Stimulated activated effector memory CD8-positive, alpha-beta T cell treated with anti-CD3 and anti-CD28 coated beads, Interleukin-12 subunit alpha, Interleukin-12 subunit beta, amount 100 ng/mL, for 72 hours (primary cell): ENCODE measurements at places on chromosomes 3 and 15.

- no peak for DNase-seq
Measured at GRCh38 chr15:35479423-35479822, 66.5 kb downstream of the DPH6 start.

- no peak for DNase-seq
Measured at GRCh38 chr3:13873818-13874217, 6.1 kb downstream of the WNT7A start.

DNA sequence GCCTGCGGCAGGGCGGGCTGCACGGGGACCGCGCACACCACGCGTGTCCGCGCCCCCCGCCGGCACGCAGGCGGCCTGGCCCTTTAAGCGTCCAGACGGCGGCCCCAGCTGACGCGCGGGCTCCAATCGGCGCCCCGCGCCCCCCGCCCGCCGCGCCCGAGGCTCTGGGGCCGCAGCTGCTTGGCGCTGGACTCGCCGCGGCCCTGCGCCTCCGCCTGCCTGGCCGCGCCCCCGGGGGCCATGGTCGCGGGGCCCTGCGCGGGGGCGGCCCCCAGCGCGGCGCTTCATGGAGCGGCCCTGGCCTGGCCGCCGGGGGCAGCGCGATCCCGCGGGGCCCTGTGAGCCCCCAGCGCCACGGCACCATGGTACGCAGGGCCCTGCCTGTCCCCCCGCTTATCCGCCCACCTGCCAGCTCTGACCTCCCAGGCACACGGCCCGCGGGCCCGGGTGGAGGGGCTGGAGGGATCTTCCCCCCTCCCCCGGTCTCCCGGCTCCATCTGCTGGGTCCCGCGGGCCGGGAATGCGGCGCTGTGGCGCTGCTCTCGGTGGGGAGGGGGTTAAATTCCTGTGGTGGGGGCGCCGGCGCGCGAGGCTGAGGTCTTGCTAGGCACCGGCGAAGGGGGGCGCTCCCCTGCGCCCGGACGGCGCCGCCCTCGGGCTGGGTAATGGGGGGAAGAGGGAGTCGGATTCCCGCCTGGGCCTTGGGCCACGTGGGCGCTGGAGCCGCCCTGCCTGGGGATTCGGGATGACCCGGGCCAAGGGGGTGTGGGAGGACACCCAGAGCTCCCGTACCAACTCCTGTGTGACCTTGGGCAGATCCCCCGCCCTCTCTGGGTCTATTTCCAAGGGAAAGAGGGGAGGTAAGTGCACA, 1.1 kb downstream of the ZBTB47 start:
- DNase-seq = no peak

DNA sequence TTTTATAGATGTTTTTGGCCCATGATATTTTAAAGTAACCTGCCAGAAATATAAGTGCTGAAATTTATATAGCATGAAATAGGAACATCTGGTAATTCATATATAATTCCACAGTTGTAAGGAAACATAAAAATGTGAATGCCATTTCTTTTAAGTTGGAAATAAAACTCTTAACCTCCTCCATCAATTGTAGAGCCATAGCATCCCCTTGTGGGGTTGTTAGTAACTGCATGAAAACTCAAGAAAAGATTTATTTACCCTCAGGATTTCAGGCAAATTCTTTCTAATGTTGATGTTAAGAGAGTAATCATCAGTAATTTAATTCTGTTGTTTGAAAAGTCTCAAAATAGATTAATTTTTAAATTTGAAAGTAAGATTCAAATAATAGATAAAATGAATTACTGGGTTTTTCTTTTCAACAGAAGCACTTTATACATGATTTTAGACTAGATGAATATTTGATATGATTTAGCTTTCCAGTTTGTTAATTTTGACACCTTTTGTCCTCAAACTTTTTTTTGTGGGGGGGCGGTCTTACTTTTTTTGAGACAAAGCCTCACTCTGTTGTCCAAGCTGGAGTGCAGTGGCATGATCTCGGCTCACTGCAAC, 74.7 kb downstream of the RASA2 start:
- DNase-seq = no peak

- DNase-seq = no peak
Measured at GRCh38 chr15:41594801-41595746, 36.1 kb downstream of the TYRO3 start.

DNA sequence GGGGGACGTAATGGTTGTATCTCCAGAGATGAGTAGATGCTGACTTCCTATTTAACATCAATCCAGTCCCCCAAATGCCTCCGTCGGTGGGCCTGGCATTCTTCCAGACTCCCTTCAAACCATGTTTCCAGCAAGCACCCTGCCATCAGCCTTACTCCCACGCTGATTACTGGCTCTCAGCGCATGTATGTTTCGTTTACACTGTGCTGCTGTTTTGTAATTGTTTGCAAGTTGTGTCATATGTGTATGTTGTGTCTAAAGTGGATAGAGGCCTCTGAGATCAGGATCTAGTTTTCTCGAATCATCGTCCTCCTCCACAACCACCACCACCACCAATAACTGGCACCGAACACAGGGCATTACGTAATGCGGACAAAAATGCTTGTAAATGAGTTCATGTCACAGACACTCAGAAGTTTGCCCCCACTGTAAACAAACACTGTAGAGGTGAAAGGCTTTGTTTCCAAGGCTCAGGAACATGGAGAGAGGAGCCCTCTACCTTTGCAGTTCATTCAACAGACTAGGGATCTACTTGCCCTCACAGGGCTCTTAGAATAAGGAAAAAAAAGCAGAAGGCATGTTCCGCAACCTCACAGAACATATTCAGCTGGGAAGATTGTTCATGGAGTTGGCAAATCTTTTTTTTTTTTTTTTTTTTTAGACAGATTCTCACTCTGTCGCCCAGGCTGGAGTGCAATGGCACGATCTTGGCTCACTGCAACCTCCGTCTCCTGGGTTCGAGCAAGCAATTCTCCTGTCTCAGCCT, 46.1 kb upstream of the SEMA4B start:
- DNase-seq = no peak

- no peak for DNase-seq
Measured at GRCh38 chr3:100606894-100607512, 2.4 kb upstream of the ADGRG7 start.
